ENCODE measurements at places on chromosomes 1 and 21.
A peak's percentile ranks its signal among the peaks of the same experiment; 100 is the strongest.

GRCh38 chr1:241408170-241408569, 51.2 kb upstream of the RGS7 start:
- DNase-seq: no peak

DNA sequence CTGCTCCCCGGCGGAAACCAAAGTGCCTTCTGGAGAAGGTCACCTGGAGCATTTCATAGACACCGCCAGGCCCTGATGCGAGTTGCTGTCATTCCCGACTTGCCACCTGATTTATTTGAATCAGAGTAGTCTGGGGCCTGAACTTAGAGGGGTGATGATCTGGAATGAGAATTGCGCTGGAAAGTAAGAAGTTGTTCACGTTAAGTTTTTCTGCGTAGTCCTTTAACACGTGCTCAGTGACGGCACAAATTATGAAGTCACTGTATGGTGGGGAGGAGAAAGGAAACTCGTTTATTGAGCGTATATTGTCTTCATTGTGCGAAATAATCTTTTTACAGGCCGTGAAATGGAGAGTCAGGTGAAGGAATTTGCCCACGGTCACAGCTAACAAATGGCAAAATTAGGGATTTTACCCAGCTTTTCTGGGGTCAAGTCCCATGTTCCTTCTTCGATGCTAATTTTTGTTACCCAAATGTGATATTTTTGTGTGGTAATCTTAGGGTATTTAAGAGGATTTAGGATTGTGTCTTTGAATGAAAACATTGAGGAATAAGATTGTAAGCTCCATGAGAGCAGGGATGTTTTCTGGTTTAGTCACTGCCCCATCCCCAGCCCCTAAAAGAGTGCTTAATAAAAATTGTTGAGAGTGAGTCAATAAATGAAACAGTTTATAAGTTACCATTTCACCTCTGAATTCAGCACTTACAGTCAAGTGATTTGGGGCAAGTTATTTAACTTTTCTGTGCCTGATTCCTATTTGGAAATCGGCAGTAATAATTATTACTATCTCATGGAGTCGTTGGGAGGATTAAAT, 46.4 kb upstream of the NBL1 start:
- no peak for DNase-seq

DNA sequence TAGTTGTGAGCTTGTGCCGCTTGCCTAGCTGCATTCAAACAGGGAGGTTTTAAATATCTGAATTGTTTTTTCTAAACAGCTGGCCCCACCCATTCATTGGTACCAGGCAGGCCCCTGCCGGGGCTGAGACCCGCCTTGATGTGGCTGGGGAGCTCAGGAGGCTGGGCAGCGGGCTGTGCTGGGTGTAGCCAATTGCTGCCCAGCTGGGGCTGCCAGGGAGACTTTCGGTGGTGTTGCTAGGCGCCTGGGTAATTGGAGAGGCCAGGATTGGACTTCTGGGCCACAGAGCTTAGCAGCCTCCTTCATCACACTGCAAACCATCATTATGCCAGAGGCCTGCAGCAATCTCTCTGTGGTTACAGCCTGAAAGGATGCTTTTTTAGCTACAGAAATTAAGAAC, 12.2 kb downstream of the RHBDL2 start:
- DNase-seq: no peak

GRCh38 chr1:109248797-109249629, at the start of gene CELSR2:
TSS of gene CELSR2 (plus strand) at chr1:109249539. CDS start at chr1:109250080, 541 bp downstream.
- DNase-seq: peak; percentile 51
